Nephron progenitor cell (in vitro differentiated cells): ENCODE measurements at places on chromosomes 6 and 20.

- no peak for DNase-seq
Measured at GRCh38 chr20:59151820-59152219, 11.8 kb upstream of the ZNF831 start.

- DNase-seq: no peak
Measured at GRCh38 chr6:39428152-39428551, 105.7 kb upstream of the KCNK16 start.

- DNase-seq: no peak
Measured at GRCh38 chr6:48135323-48136084, 24.5 kb upstream of the PTCHD4 start.

DNA sequence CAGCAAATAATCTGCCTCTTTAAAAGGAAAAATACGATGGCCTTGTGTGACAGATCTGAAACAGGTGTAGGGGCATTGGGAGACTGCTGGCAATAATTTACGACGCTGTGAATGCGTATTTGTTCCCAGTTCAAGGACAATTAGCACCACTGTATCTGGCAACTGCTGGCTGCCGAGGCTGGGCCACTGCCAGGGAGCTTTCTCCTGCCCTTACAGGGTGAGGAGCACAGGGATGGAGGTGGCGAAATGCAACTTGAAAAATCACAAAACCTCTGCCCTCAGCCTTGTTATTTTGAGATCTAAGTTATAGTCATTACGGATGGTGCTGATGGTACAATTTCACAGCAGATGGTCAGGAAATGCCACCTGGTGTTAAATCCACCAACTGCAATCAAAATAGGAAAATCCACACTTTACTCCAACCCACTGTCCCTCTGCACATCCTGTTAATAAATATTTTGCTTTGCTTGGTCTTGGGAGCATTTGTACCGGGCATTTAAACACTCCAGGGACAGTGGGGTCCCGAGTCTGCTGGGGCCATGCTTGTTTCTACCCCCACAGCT, 6.4 kb downstream of the MYLK4 start:
- DNase-seq: no peak

DNA sequence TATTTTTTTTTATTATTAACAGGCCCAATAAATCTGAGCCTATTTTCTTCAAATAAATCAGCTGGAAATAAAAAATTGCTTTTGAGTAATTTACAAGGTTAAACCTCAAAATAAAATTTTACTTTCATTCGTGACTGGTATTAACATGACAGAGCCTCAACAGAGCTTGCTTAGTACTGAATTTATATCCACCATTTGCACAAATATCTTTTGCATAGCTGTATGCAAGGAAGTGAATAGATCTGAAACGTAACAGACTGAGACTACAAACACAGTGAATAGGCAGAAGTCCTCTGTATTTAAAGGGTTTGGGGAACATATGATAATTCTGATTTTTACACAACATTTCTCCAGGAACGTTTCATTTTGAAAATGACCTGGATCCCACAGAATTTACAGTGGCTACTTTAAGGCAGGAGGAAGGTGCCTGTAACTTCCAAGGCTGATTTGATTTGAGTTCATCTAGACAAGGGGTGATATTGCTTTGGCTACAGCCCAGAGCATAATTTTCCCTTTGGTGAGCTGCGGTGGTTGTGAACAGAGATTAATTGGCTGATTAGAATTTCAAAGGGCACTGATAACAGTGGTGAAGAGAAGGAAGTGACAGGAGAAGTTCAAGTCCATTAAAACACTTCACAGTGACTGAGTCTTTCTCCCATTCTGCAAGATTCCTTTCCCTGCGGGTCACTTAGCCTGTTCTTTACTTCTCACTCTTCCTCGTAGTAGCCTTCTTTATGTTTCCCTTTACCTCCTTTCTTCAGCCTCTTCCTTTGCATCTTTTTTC, 121.2 kb upstream of the SASH1 start:
- no peak for DNase-seq

- no peak for DNase-seq
Measured at GRCh38 chr6:56552187-56553130, 90.2 kb downstream of the DST start.

GRCh38 chr6:84016029-84016428, 17.5 kb upstream of the MRAP2 start:
- no peak for DNase-seq

GRCh38 chr6:22027040-22027725, 269.7 kb downstream of the PRL start:
- no peak for DNase-seq

- no peak for DNase-seq
Measured at GRCh38 chr6:170449835-170450753, 103.0 kb downstream of the PSMB1 start.

DNA sequence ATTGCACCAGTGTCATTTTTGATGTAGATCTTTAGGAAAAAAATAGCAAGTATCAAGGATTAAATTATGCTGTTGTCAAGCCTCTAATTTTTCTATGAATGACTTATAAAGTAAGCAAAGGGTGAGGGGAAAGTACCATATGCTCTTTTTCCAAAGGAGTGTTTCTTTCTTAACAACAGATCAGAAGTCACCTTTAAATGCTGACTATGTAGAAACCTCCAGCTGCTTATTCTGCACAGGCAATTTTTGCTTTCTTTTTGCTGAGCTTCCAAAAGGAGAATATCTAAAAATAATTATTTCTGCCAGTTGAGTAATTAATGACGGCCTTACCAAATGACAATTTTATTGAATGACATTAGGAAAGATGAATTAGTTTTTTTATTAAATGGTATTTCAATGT, 390.6 kb upstream of the MANEA start:
- no peak for DNase-seq

GRCh38 chr6:165060720-165061119, 248.7 kb downstream of the C6orf118 start:
- no peak for DNase-seq

GRCh38 chr6:67736816-67737215, 898.3 kb upstream of the ADGRB3 start:
- DNase-seq: no peak

DNA sequence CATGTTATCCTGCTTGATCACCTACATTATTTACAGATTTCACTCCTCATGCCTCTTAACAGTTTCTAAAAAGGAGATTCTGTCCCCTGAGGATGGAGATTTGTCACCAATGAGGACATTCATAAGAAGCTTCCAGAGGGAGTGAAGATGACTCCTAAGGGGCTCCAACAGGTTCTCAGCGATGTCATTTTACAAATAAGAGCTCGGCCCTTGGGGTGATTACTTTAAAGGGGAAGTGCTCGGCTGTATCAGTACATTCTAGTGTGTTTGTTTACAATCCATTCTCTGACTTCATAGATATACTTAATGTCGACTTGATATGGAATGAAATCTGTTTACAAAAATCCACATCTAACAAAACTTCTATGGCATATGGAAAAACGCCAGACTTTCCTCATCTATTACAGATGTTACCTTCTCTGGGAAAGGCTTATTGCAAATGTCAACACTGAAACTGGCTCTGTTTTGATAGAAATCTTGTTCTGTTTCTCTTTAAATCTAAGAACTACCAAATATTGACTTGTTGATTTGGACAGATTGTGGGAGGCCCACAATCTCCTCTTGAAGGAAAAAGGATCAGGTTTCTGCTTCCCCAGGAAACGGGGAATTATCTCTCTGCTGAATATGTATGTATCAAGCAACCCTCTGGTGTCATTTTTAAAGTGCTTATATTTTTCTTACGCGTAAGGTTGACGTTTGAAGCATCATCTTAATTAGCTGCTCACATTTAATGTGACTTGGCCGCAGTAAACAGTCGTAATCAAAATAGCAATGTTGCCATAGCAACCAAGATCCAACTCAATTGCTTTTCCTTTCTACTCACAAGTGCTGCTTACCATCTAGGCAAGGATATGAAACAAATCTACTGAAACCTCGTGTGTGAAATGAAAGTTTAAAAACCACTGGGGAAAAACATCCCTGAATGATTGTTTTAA, 95.7 kb downstream of the SHLD1 start:
- no peak for DNase-seq

- DNase-seq: no peak
Measured at GRCh38 chr6:72217626-72218025, 331.3 kb downstream of the RIMS1 start.

GRCh38 chr6:50681213-50681824, 32.0 kb upstream of the TFAP2D start:
- no peak for DNase-seq

DNA sequence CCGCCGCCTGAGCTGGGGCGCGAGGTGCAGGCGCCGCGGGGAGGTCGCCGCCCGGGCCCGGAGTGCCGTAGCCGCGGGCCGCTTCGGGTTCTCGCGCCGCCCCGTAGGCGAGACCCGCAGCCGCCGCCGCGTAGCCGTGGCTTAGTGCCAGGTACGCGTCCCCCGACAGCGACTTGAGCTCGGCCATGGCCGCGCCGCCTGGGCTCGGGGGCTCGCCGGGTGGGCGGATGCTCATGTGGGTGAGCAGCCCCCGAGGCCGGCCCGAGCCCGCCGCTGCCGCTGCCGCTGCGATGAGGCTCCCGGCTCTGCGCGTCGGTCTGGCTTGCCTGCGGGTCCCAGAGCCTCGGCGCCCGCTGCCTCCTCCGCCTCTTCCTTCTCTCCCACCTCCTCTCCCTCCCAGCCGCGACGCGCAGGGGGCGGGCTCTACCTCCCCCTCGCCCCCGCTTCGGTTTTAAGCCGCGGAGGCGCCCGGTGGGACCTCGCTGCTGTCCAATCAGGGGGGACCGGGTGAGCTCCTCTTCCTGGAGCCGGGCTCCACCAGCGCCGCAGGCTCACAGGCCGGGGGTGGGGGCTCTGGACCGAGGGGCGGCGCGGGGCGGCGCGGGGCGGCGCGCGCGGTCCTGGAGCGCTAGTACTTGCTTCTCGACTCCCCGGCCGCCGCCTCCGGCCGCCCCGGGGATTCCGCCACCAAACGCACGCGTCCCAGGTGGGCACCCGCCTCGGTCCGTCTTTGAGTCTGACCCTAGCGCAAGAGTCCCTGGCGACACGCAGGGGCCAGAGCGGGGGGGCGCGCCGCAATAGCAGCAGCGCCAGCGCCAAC, at the start of gene BHLHE23:
TSS of gene BHLHE23 (minus strand) at position 425 of the 820 bp plus-strand sequence. CDS start at position 235, 190 bp downstream.
- peak; percentile 72 for DNase-seq

DNA sequence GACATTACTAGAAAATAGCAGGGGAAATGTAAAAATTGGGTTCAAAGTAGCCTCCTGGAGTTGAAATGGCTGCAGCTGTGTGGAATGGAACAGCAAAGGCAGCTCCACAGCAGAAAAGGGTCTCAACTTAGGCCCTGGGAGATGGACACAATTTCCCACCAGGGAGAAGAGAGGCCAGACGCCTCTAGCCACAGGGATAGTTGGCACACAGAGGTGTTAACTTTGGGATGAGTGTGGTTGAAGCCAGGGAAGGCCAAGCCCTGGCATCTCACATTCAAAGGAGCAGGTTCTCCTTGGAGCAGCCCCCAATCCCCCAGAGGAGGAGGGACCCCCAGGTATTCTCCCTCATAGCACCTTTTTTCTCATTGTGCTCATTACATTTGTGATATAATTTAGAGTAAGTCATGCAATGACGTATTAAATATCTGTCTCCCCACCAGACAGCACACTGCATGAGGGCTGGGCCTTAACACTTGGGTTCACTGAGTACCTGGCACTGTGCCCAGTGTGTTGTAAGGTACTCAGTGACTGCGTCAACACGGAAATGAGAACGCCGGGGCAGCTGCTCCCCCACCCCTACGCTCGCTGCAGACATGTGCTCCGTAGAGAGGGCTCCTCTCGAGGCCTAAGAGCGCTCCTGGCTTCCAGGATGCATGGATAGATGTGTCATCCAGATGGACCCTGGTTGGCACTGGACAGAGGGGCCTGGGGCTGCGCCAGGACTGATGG, 76.0 kb upstream of the CD93 start:
- DNase-seq: no peak

DNA sequence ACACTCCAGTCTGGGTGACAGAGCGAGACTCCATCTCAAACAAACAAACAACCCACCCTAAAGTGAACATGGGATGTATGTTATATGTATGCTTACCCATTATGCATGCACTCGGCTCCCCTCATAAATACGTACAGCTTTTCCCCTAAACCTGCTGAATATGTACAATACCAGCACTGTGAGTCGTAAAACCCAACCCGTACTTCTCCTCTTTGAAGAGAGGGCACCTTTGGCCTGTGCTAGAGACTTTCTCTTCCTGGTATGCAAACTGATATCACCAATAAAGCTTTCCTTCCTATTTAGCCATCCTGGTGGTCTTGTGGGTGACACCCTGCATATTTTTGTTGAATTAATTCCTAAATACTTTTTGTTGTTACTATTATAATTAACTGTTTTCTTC, 51.3 kb downstream of the VSTM2L start:
- no peak for DNase-seq

DNA sequence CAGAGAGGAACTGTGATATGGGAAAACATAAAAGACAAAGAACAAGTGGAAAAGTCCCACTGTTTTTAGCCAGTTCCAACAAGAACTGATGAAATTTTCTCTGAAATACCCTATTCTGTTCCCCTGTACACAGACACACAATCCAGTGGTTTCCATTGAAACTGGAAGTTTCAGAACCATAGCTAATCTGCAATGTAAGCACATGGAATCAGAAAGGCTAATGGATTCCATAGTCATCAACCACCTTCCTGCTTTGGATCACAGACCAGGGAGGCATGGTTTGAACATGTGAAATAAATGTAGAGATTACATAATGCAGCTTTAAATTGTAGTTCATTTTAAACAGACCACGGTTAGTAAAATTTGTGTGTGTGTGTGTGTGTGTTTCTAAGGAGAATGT, 242.1 kb downstream of the GJA1 start:
- DNase-seq: no peak

- no peak for DNase-seq
Measured at GRCh38 chr6:127288705-127289104, 22.0 kb downstream of the RNF146 start.

DNA sequence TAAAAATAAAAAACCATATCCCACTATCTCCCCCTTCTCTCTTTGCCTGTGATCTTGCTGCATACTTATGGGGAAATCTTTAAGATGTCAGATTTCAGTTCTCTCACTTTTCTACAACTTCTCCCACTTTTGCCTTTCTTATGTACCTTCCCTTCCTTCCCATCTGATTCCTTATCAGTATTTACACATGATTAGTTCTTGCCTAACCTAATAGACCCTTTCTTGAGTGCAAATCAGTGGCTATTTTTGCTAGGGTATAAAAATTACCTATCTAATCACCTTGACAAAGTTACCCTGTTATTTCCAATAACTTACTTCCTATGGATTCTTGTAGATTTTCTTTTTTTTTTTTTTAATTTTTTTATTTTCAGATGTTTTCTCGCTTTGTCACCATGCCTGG, 75.7 kb downstream of the PTPRA start:
- no peak for DNase-seq

- DNase-seq: no peak
Measured at GRCh38 chr6:39590871-39591393, 134.3 kb downstream of the KIF6 start.

DNA sequence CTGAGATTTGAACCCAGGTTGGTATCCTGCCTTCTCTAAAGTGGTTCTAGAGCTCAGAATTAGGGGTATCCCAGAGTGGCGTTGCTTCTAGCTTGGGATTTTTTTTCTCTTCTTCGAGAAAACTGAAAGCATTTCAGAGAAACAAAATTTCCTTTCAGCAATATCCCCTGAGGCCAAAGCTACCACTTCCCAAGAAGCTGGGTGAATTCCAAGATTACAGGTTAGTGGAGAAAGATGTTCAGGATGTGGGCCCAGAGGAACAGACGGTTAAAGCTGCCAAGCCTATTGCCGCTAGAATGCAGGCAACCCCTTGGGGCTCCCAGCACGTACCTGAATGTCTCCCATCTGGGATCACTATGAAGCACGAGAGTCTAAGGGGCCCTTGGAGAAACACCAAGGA, 134.1 kb downstream of the FOXO3 start:
- DNase-seq: no peak

- DNase-seq: no peak
Measured at GRCh38 chr20:14295238-14295637, 42.2 kb downstream of the FLRT3 start.

- no peak for DNase-seq
Measured at GRCh38 chr6:117078624-117079023, 186.7 kb upstream of the VGLL2 start.
